ENCODE measurements at places on chromosomes 13 and 19.

GRCh38 chr13:76131551-76131950 is 495.4 kb downstream of the LMO7 start:
- H3K4me3 ChIP-seq, result no peak overlapping the region
- H3K36me3 ChIP-seq, result no peaks in the 10 kb centered on the region

GRCh38 chr19:2227415-2228156 is 8.5 kb downstream of the PLEKHJ1 start:
- H3K4me1 ChIP-seq, result no peaks in the 10 kb centered on the region
- H3K4me3 ChIP-seq, result no peak overlapping the region
- H3K27me3 ChIP-seq, result no peaks in the 10 kb centered on the region
- no peak overlapping the region for H3K27ac ChIP-seq
- DNase-seq, result no peak
- peaks cover 24% of the 10 kb centered on the region for H3K36me3 ChIP-seq

- peak overlapping the region; percentile 69 for H3K4me3 ChIP-seq
- peaks cover 2% of the 10 kb centered on the region for H3K36me3 ChIP-seq
- H3K27ac ChIP-seq, result no peak overlapping the region
- H3K4me1 ChIP-seq, result peaks cover 38% of the 10 kb centered on the region
- peaks cover 80% of the 10 kb centered on the region for H3K27me3 ChIP-seq
Observed at GRCh38 chr13:21673539-21673788, 2.6 kb downstream of the FGF9 start.

DNA sequence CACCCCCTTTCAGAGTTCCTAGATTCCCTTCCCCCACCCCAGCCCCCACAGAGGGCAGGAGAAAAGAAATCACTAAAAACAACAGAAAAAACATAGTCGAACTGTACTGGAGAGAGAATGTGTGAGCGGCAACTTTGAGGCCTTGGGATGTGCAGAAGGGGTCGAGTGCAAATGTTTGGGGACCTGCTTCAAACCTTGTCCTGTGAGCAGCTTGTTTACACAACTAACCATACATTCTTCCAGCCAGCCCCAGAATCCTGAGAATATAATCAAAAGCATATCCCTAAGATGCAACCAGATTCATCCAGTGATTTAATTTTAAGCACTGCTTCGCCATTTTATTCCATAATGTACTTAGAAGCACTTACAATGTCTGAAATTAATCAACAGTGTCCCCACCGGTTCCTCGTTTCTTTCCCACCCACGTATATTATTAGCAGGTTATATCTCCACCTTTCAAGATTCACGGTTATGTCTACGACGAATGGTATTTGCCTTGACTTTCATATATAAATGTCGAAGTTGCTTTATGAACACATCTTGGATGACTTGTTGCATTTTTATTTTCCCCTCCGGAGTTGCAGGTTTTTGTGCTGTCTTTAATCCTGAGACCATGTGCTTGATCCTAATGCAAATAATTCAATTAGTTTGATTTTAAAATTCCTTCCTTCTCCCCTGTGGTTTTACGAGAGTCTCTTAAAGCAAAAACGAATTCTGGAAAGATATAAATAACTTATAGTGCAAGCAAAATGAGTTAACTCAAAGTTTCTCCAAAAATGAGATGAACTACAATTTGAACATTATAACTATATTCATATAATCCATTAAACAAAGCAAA is 107.6 kb downstream of the ZIC5 start:
- peaks cover 6% of the 10 kb centered on the region for H3K4me1 ChIP-seq
- DNase-seq, result no peak
- peaks cover 33% of the 10 kb centered on the region for H3K27me3 ChIP-seq
- H3K27ac ChIP-seq, result no peak overlapping the region
- no peaks in the 10 kb centered on the region for H3K36me3 ChIP-seq

DNA sequence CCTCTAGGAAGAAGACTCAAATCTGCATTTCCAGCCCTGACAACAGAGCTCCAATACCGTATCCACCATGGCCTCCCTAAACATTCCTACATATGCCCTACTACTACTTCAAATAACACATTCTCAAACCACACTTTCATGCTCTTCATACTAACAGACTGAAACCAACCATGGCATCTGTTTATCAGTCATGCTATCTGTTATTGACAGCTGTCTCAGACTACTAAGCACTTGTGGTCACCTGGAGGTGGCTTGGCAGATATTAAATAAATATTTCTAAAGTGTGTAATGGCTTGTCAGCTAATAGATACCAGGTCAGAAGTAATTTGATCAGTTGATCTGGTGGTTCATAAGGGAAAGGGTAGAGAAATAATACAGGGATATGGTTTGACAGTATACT is 489.1 kb downstream of the DIAPH3 start:
- no peak for DNase-seq
- no peak overlapping the region for H3K4me3 ChIP-seq
- no peaks in the 10 kb centered on the region for H3K36me3 ChIP-seq
- peaks cover 6% of the 10 kb centered on the region for H3K4me1 ChIP-seq

GRCh38 chr13:106919133-106919532 is 351.2 kb upstream of the ARGLU1 start:
- H3K27ac ChIP-seq, result no peak overlapping the region
- H3K36me3 ChIP-seq, result no peaks in the 10 kb centered on the region
- H3K4me1 ChIP-seq, result peaks cover 4% of the 10 kb centered on the region
- H3K27me3 ChIP-seq, result peaks cover 16% of the 10 kb centered on the region
- no peak for DNase-seq

DNA sequence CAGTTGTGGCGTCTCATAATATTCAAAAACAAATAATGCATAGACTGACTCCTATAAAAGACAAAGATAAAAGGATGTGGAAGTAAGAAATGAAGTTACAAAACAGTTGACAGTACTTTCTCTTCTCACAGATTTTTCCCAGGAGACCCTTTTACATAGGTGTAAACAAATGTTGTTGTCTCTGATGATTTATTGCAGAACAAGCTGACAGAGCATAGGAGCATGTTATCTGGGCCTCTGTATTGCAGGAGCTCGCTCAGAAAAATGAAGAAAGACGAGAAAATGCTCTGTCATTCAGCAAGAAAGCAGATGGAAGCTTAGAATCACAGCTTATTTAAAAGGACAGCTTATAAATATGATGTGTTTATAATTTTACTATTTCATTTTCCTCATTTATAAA is 353.6 kb upstream of the GPC6 start:
- H3K27ac ChIP-seq, result no peak overlapping the region
- DNase-seq, result no peak
- no peaks in the 10 kb centered on the region for H3K4me1 ChIP-seq
- H3K4me3 ChIP-seq, result no peak overlapping the region
- no peaks in the 10 kb centered on the region for H3K27me3 ChIP-seq

DNA sequence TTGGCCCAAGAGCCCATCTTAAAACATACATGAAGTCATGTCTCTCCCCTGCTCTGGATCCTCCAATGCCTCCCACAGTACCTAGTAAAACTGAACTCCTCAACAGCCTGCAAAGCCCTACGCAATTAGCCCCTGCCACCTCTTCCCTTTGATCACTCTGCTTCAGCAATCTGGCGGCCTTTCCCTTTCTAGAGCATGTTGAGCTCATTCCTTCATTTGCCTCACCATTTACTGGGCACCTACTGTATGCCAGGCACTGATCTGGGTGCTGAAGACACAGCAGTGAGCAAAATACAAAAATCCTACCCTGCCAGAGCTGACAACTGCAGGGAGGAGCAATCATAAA is 2.9 kb downstream of the KEAP1 start:
- H3K27ac ChIP-seq, result peak overlapping the region; percentile 57
- peak overlapping the region; percentile 73 for H3K4me3 ChIP-seq
- peaks cover 32% of the 10 kb centered on the region for H3K36me3 ChIP-seq
- DNase-seq, result no peak
- H3K27me3 ChIP-seq, result no peaks in the 10 kb centered on the region
- peaks cover 29% of the 10 kb centered on the region for H3K4me1 ChIP-seq

DNA sequence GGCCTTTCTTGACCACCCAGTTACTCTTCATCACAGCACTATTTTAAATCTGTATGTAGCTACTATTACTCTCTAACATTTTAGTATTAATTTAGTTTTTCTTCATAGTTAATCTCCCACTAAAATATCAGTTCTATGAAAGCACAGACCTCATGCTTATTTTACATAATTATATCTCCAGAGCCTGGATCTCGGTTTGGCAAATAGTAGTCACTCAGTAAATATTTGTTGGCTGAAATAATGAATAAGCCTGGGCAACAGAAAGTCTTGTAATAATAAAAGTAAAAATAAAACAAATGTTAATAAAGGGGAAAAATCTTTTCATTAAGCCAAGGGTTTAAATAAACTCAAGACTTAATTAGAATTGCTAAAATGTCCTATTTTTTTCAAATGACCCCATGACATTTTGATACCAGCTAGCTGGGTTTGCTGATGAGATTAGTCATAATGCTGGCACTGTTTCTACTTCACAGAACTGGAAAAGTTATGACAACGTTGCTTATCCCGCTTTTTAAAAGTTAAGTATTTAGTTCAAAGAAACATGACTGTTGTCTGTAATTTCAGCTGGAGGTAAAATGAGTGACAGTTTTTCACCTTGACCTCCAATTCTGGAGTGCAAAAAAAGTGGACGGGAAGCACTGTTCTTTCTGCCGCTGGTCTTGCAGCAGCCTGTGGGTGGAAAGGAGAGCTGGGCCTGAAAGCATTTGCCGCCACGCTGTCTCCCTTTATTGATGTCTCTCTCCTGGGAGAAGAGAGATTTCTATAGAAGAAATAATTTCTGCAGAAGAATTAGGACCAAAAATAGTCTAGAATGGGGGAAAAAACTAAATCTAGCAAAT is 85.2 kb upstream of the SPATA13 start:
- H3K4me3 ChIP-seq, result no peak overlapping the region
- no peaks in the 10 kb centered on the region for H3K36me3 ChIP-seq
- H3K27ac ChIP-seq, result no peak overlapping the region
- peaks cover 5% of the 10 kb centered on the region for H3K4me1 ChIP-seq

DNA sequence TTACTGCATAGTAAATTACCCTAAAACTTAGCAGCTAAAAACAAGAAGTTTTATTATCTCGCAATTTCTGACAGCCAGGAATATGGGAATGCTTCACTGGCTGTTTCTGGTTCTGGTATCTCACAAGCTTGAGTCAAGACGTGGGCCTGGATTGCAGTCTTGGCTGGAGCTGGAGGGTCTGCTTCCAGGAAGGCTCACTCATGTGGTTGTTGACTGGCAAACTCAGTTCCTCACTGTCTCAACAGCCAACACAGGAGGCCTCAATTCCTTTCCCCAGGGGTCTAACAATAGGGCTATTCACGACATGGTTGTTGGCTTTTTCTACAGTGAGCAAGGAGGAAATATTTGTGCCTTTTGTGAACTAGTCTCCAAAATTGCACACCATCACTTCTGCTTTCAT is 146.3 kb downstream of the GPC5 start:
- H3K4me3 ChIP-seq, result no peak overlapping the region
- H3K4me1 ChIP-seq, result no peaks in the 10 kb centered on the region
- no peak overlapping the region for H3K27ac ChIP-seq
- no peak for DNase-seq

DNA sequence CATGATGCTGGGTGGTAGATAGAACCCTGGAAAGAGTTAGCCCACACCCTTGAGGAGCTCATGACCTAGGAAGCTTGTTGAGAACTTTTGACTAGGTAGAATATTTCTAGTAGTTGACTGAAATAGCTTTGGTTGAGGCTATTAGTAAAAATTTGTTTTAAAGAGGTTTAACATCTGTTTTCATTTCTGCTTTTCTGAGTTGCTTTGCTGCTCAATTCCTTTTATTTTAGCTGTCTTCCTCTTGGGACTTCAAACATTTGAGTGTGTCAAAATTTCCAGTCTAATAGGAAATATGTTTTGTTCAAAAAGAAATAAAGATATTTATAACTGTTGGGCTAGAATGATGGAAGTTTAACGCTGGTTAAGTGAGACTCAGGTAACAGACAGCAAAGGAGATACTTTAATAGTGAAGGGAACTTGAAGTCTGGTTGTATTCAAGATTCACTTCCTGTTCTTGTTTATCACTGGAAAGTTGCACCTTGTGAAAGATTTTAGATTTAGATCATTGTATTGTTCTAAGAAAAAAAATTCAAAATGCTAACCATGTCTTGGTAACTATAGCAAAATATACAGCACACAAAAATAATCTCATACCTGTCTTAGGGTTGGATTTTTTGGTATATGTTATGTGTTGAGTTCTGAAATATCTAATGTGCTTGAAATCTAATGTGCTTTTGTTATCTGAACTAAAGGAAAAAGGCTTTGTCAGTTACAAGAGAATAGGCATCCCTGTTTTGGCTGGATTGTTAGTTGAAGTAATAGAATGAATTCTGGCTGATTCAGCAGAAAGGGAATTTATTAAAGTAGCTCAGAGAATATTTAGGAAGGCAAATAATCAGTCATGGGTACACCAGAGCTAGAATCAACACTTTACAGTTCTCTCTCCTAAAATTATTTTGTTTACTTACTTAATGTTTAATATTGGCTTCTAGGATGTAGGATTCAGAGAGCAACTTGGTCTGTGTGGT is 24.4 kb upstream of the GPR18 start:
- H3K27ac ChIP-seq, result peak overlapping the region; percentile 89
- H3K4me3 ChIP-seq, result peak overlapping the region; percentile 78
- peaks cover 36% of the 10 kb centered on the region for H3K36me3 ChIP-seq

GRCh38 chr19:2214251-2214650 is 21.9 kb downstream of the PLEKHJ1 start:
- H3K4me3 ChIP-seq, result no peak overlapping the region
- H3K27me3 ChIP-seq, result no peaks in the 10 kb centered on the region
- H3K4me1 ChIP-seq, result peaks cover 5% of the 10 kb centered on the region

DNA sequence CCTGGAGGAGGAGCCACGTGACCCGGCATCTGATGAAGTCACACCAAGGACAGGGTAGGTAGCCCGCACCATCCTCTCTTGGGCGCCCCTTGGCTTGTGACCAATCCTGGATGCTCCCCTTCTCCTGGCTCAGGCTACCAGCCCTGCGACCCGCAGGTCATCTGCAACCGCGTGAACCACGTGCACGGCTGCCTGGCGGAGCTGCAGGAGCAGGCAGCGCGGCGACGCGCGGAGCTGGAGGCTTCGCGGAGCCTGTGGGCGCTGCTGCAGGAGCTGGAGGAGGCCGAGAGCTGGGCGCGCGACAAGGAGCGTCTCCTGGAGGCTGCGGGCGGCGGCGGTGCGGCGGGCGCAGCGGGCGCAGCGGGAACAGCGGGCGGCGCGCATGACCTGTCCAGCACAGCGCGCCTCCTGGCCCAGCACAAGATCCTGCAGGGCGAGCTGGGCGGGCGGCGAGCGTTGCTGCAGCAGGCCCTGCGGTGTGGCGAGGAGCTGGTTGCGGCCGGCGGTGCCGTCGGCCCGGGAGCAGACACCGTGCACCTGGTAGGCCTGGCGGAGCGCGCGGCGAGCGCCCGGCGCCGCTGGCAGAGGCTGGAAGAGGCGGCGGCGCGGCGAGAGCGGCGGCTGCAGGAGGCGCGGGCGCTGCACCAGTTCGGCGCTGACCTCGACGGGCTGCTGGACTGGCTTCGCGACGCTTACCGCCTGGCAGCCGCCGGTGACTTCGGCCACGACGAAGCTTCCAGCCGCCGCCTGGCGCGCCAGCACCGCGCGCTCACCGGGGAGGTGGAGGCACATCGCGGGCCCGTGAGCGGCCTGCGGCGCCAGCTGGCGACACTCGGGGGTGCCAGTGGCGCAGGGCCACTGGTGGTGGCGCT is 45.9 kb downstream of the SPTBN4 start:
- no peak for DNase-seq
- peaks cover 43% of the 10 kb centered on the region for H3K27me3 ChIP-seq
- H3K27ac ChIP-seq, result no peak overlapping the region
- H3K36me3 ChIP-seq, result no peaks in the 10 kb centered on the region
- peaks cover 2% of the 10 kb centered on the region for H3K4me1 ChIP-seq

- no peaks in the 10 kb centered on the region for H3K27me3 ChIP-seq
- H3K4me3 ChIP-seq, result no peak overlapping the region
- no peak overlapping the region for H3K27ac ChIP-seq
Observed at GRCh38 chr13:24184265-24184841, 23.8 kb downstream of the SPATA13 start.

- H3K27me3 ChIP-seq, result no peaks in the 10 kb centered on the region
- peak overlapping the region; percentile 16 for H3K27ac ChIP-seq
- H3K4me3 ChIP-seq, result no peak overlapping the region
- peaks cover 2% of the 10 kb centered on the region for H3K4me1 ChIP-seq
Observed at GRCh38 chr19:48154003-48154402, 16.1 kb downstream of the LIG1 start.
